ENCODE measurements at places on chromosomes 7 and 10. TPM values are rescaled to one million over a fixed set of nuclear protein-coding genes. Genes with fewer than 3 reads are reported as not detected.

DNA sequence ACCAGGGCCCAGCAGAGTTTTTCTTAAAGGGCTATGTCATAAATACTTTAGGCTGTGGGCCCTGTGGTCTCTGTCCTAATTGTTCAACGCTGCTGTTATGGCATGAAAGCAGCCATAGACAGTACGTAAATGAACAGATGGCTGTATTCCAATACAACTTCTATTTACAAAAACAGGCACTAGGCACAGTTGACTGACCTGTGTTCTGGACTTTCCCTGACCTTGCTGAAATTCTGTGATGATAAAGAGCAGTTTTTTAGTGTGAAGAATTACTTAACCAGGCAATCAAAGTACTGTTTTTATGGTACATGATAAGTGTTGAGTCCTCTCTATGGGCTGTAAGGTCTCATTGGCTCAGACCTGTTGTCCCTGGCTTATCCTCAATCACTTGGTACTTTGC lies 17.1 kb downstream of the PDCD11 start:
- DNase-seq: no peak

GRCh38 chr7:55502858-55503440 lies 69.4 kb downstream of the VOPP1 start:
- no peak for DNase-seq

Gene OPN1SW
- total RNA-seq: not detected

DNA sequence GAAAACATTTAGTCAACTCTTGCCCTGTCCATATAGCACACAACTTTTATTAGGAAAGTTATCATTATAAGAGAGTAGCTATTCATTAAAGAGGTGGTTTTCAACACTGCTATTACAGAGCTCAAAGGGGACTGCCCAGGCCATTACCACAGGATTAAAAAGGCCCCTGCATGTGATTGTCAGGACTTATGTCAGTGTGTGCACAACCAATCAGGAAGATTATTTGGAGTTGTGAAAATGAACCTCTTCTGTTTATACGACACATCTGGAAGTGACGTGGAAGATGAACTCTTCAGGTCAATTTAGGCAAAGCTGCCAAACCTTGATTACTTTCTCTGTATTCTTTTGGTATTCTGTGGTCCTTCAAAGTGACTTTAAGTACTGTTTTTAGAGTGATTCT lies 14.7 kb downstream of the CCNY start:
- no peak for DNase-seq

GRCh38 chr10:63611078-63611477 lies 89.9 kb downstream of the REEP3 start:
- DNase-seq: no peak

GRCh38 chr10:63653747-63654146 lies 132.5 kb downstream of the REEP3 start:
- no peak for DNase-seq

DNA sequence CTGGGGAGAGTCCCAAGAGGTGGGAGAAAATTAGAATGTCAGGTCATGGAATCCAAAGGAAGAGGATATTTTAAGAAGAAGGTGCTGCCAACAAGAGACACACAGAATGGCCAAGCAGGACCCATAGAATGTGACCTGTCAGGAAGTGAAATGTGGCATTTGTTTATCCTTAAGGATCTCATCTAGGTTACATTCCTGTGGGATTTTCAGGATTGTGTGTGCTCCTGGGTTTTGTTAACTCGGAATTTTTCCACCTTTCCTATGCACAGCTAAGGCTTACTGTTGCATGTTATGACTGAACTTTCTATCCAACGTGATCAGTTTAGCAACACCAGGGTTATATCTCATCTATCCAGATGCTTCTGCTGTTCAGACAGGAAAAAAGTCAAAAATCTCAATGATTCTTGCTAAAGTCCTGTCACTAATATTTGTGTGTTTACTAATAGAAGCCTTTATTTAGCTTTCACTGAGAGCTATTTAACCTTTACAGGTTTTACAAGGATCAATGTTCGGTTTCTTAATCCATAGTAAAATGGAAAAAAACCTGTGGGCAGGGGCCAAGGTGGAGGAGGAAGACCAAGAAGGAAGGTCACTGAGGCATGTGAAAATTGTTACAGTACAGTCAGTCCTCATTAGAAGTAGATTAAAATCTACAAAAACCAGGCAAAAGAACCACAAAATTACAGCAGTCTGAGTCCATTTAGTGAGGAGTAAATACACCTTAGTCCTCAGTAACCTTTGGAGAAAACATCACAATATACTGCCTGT lies 437.8 kb upstream of the NPVF start:
- DNase-seq: no peak

GRCh38 chr10:132110713-132111112 lies 45.0 kb downstream of the JAKMIP3 start:
- DNase-seq: no peak

Gene CRYGN
- not detected for total RNA-seq

DNA sequence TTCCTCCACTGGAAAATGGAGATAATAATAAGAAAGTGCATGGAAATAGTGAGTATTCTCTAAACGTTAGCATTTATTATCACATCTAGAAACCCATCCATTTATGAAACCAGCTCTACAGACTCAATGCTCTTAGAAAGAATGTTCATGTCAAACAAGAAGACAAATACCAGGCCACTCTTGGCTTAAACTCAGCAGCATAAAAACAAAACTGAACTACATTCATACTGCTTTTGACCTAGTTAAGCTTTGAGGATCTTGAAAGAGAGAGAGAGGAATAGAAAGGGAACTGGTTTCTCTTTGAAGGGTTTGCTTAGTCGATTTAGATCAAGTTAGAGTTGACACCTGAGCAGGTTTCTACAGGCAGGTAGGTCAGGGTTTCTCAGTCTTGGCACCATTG lies 332.9 kb upstream of the PRKCQ start:
- no peak for DNase-seq

Gene CALHM1
- not detected for total RNA-seq

GRCh38 chr7:81674431-81674830 lies 95.4 kb downstream of the HGF start:
- no peak for DNase-seq

Gene NPY4R2
- not detected for total RNA-seq

Gene RPEL1
- 0.13 TPM for total RNA-seq

Gene CYP3A7
- total RNA-seq: not detected

DNA sequence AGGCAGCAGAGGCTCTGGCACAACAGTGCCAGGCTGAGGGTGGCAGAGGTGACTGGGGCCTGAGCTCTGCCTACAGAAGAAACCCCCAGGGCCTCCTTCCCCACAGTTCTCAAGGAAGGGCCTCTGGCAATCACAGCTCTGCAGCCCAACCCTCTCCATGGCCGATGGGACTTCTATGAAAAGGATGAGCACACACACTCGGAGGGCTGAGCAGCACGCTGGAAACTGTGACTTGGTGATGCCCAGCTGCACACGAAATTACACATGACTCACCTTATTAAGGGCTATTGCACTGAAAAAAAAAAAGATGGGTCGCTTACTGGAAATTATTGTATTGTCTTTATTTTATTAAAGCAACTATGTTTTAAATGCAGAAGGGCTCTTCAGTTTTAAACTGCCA lies 42.9 kb upstream of the LRRC18 start:
- no peak for DNase-seq

DNA sequence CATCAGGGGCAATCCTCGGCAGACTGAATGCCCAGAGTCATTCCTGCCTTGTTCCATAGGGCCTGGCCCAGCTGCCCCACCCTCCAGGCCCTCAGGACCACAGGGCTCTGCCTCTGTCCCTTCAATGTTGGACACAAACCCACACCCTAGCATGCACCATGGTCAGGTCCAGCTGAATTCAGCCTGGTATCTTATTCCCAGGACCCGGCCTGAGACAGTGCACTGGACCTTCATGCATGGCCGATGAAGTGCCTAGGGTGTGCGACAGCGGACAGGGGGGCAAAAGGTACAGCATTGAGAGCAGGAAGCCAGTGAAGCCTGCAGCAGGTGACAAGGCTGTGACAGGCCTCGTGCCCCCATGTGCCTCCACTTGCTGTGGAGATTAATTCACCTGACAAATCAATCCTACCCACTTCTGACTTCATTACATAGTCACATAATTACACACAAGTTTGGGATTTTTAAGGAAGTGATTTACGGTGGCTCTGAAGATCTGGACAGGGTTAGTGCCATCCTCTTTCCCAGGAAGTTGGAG lies 261.9 kb downstream of the GRID1 start:
- no peak for DNase-seq

DNA sequence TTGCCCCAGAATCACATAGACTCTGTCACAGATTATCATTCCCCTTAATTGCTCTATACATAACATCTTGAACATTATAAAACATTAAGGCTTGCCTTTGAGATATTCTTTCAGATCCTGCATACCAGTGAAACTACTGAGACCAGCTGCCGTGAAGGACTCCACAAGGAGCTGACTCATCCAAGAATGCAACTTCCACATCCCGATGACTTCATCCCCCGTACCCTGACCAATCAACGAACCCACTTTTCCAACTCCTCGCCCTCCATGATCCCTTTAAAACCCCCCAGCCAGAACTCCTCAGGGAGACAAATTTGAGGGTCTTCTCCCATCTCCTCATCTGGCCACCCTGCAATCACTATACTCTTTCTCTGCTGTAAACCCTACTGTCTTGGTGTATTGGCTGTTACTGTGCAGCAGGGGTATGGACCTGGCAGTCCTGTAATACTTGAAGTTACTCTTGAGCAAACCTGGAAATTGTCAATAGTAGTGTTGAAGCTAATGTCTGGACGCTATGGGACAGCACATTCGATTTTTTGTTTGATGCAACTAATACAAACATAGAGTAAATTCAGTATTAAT lies 49.8 kb downstream of the HTR5A start:
- no peak for DNase-seq

Gene LIPN
- not detected for total RNA-seq

DNA sequence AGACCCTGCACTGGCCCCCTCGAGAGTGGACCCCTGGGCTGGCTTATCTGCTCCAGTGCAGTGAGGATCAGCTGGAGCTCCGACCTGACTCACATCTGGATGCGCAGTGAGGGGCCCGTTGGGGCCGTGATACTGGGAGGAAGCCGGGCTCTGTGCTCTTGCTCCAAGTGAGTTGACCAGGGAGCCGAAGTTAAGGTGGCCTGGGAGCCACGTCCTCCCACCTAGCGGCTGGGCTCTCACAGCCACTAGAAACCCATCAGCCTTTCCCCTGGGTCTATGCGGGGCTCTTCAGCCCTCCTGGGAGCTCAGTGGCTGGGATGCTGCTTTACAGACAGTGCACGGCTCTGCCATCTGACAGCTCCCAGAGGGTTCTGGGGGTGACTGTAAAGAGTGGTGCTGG lies 9.1 kb downstream of the ALKBH4 start:
- no peak for DNase-seq

Gene CALY
- total RNA-seq: not detected

GRCh38 chr10:104005172-104005863 lies 38.4 kb downstream of the SLK start:
- DNase-seq: no peak

- no peak for DNase-seq
These were observed 93.6 kb downstream of the RGS10 start for GRCh38 chr10:119448628-119449584.

- DNase-seq: no peak
These were observed 129.9 kb downstream of the CDH23 start for GRCh38 chr10:71526653-71527052.

All from pulmonary artery endothelial cell (primary cell).